ENCODE measurements at places on chromosomes 2 and 18.
A peak's percentile ranks its signal among the peaks of the same experiment; 100 is the strongest.

DNA sequence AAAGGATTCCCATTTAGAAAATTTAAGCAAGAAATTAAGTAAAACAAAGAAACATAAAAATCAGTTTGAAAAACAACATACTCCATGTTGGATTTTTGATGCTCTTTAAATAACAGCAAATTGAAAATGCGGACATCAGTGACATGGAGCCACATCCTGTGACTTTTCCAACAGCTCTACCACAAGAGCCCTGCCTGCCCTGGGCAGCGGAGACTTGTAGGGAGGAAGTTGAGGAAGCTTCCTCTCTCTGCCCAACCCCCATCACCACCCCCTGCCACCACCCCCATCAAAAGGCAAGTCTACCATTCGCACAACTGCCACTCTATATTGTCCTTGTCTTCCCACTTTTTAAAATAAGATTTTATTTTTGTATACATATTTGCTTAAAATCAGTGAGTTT, 32.8 kb upstream of the DAPL1 start:
- no peak for DNase-seq

GRCh38 chr2:169702996-169703395, 8.7 kb downstream of the PHOSPHO2 start:
- DNase-seq: peak; percentile 76

GRCh38 chr18:58806826-58807714, 57.6 kb upstream of the ZNF532 start:
- no peak for DNase-seq

DNA sequence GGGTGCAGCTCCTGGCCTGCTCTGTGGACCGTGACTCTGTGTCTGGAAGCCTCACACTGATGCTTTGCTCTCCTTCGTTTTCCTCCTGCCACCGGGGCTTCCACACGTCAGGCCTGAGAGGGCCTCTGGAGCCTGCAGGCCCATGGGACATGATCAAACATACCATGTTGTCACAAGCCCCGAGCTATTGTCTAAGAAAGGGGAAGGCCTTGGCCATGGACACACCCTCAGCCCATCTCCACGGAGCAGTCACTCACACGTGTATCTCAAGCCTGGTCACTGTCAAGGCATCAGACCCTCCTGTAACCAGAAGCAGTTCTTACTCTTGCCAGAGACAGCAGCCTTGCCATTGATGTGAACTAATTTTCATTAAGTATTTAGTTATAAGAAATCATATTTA, 814.1 kb upstream of the SALL3 start:
- no peak for DNase-seq

DNA sequence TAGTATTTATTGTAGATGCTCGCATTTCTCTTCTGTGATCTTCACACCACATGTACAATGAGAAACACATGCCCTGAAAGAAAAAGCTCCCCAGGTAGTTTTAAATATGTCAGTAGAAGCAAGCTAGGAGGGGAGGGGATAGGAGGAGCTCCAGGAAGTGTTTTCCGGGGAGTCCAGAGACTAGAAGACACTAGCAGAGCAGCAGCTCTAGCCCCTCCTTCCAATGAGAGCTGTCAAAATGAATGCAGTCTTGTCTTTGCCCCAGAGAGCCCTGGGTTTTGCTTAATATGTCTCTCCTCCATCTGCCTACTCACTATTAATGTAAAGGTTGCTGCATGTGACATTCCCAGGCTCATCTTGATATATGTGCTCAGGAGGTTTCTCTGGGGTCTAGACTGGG, 462.6 kb upstream of the SOX11 start:
- DNase-seq: no peak

DNA sequence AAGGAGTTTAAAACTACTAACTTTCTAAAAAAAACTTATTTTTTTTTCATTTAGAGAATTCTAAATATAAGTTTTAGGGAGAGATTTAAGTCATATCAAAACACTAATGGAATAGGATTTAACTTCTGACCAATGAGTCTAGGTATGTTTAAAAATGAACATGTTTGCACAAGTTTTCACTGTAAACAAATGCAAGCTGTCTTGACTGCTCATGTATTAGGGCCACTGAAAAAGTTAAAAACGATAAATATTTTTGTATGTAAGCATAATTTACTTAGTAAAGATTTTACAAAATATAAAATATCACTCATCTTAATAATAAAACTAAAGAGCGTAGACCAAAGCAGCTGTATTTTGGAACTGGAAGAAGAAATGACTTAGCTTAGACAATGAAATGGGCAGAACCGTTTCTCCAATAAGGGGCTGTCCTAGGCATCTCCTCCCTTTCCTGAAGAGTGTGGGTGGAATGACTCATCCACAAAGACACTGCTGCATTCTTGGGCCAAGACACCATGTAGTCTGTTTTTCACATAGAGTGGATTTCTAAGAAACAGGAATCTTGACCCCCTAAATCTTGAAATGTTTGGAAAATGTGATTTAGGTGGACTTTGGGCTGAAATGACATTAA, 118.8 kb downstream of the MEP1B start:
- peak; percentile 71 for DNase-seq

- no peak for DNase-seq
Observed at GRCh38 chr2:70514612-70515055, 39.0 kb downstream of the TGFA start.

- DNase-seq: no peak
Observed at GRCh38 chr2:205169464-205169863, 512.8 kb upstream of the NRP2 start.

GRCh38 chr2:38619458-38620164, 16.9 kb upstream of the HNRNPLL start:
- peak; percentile 15 for DNase-seq

DNA sequence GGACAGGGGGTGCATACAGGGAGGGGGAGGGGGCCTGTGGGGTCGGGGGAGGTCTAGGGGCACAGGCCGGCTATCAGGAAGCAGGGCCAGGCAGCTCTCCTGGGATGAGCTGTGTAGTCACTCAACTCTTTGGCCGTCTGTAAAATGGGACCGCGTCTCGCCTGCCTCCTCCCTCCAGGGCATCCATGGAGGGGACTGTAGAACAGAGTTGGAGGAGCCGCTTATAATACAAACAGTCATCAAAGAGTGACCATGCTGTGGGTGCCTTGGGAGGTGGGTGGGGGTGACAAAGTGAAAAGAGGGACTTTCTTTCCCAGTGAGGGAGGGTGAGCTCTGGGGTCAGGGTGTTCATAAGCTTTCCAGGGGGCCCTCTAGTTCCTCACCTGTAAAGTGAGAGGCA, 169.6 kb upstream of the HAAO start:
- no peak for DNase-seq

GRCh38 chr2:220937245-220937644, 634.9 kb downstream of the EPHA4 start:
- no peak for DNase-seq

DNA sequence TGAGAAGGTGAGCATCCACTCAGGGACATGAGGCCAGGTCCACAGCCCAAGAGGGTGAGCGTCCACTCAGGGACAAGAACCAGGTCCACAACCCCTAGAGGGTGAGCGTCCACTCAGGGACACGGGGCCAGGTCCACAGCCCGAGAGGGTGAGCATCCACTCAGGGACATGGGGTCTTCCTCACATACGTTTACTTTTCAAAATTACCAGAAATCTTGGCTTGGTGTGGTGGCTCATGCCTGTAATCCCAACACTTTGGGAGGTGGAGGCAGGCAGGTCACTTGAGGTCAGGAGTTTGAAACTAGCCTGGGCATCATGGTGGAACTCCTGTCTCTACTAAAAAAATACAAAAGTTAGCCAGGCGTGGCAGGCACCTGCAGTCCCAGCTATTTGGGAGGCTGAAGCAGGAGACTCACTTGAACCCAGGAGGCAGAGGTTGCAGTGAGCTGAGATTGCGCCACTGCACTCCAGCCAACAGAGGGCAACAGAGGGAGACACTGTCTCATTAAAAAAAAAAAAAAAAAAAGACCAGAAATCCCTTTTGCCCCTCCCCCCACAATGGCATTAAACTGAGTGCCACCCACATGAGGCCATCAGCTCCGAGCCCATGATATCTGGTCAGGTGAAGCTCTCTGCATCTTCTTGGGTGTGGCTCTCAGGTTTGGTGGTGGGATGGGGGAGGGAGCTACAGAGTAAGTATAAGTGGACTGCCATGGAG, 9.0 kb upstream of the MBP start:
- DNase-seq: no peak

- DNase-seq: no peak
Observed at GRCh38 chr2:75634945-75635344, 11.6 kb upstream of the MRPL19 start.

GRCh38 chr2:53609551-53609950, 158.1 kb upstream of the CHAC2 start:
- DNase-seq: no peak

- peak; percentile 86 for DNase-seq
Observed at GRCh38 chr2:70094978-70095719, 7.9 kb downstream of the PCBP1 start.

DNA sequence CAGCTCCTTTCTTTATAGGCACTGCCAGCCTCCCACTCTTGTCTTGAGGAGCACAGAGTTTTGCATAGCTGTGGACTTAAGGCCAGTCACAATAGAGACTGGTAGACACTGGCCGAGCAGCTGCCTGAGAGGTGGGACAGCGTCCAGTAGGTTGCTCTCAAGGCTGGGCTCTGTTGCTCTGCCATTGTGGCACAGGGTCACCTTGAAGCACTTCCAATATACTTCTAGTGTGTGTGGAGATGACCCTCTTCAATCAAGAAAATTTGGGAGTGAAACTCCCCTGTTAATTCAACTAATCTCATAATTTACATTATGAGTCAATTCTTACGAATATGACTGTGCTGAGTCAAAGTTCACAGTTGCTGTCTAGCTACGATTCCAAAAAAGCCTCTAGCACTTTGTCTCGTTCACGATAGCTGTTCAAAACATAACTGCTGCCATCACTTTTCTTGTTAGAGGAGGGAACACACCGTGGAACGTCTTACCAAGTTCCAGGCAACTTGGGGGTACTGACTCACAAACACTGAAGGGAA, 636.2 kb downstream of the EPHA4 start:
- DNase-seq: no peak

GRCh38 chr2:228987441-228988155, 283.5 kb downstream of the PID1 start:
- no peak for DNase-seq

GRCh38 chr18:71707985-71708500, 836.1 kb downstream of the CBLN2 start:
- DNase-seq: no peak

GRCh38 chr18:31595121-31595771, 3.6 kb downstream of the TTR start:
- DNase-seq: no peak

DNA sequence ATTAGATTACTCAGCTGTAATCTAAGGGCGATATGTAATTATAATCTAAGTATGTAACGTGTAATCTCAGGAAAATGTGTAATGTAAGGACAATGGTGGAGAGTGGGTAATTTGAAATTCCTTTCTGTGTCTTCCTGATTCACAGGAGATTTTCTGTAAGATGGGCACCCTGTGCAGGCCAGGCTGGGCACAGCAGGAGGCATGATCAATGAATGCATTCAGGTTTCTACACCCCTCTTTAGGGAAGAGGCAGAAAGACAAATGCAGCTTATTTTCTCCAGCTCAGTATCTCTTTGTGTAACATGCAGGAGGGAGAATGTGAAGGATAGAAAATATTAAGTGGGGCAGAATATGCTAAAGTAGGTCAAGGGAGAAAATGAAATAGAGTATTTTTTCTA, 320.1 kb downstream of the PIK3C3 start:
- no peak for DNase-seq

DNA sequence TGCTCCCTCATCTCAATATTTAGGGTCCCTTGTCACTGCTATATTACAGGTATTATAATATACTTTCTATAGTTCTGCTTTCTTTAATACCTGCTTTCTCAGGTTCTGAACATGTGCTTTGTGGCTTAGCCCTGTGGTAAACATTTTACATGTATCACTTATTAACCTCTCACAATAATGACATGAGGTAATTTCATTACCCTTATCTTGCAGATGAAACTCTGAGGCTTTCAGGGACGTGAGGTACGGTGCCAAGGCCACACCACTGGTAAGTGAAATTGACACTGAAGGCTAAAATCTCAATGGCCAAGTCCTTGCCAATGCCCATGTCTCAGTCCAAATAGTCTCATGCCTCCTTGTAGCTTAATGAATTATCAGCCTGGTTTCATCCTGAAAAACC, 21.7 kb downstream of the LINC00305 start:
- no peak for DNase-seq

- no peak for DNase-seq
Observed at GRCh38 chr2:59308108-59308507, 1067.0 kb upstream of the FANCL start.

GRCh38 chr2:22855761-22856184, 529.2 kb upstream of the KLHL29 start:
- DNase-seq: no peak

GRCh38 chr2:208490492-208490891, 83.9 kb downstream of the PTH2R start:
- DNase-seq: no peak

DNA sequence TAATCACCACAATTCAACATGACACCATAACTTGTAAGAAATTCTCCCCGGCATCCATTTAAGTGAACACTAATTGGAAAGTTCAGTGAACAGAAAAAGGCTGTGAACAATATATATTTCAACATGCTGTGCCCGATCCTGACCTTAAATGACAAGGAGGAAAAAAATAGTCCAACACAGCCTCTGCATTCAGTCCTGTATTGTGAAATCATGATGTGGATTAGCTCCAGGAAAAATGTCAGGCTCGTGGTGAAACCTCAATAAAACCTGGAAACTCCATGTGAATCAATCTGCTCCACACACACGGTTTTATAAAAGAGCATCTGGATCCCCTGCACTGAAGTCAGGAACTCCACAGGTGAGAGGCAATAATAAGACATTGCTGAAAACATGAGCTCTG, 145.4 kb upstream of the SPOPL start:
- DNase-seq: peak; percentile 90

DNA sequence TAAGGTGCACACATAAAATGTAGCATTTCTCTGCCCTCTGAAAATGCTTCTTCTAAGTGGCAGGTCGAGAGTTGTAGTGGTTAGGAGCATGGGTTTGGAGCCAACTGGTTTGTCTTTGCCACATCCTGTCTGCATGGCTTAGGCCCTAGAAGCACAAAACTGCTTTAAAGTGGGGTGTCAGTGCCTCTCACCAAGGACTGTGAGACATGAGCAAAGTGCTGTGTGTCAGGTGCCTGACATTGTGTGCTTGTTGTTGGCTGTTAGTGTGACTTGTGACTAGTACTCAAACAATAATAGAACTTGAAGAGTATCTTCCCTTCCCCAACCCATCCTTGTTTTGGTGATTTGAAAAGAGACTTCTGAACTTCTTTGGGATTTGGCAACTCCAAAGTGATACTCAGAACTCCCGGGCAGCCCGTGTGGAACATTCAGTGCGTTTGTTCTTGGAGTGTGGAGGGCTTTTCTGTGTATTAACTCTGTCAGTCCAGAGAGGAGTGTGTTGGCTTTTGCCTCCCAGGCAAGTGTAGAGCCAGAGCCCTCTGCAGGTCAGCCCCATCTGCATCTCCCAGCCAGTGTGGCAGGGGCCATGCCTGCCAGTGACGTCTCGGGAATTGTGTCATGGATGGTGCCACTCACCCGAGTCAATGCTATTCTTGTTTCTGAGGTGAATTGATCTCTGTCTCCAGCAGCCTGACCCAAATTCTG, 5.0 kb downstream of the MGAT5 start:
- DNase-seq: no peak

Data from fibroblast of gingiva (primary cell).